ENCODE measurements at places on chromosomes 16 and 17.
A peak's percentile ranks its signal among the peaks of the same experiment; 100 is the strongest.

DNA sequence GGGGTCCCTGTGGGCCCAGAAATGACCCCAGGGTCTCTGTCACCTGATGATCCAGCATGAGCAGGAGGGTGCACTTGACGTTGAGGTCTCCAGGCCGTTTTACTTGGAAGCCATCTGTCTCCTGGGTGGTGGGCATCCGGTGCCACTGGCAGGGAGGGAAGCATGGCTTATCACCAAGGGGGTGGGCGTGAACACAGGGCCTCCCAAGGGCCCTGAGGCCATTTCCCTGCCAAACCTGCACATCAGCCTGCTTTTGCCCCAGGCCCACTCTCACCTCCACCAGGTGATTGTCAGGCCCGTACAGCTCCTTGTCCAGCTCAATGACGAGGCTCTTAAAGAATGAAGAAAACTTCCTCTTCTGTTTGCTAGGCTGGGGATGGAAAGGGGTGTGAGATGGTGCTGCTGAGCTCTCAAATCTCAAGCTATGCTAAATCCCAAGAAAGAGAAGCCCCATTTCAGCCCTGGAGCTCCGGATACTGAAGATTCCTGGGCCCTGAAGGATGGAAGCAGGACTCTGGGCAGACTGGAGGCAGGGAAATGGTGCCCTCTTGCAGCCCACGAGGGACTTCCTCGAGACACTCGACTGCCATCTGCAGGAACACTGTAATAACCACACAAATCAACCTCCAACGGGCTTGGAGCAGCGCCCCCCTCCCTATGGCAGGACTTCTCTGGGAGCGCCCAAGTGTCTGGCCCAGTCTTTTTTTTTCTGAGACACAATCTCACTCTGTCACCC is 7.1 kb upstream of the FTSJ3 start:
- DNase-seq: peak; percentile 81

DNA sequence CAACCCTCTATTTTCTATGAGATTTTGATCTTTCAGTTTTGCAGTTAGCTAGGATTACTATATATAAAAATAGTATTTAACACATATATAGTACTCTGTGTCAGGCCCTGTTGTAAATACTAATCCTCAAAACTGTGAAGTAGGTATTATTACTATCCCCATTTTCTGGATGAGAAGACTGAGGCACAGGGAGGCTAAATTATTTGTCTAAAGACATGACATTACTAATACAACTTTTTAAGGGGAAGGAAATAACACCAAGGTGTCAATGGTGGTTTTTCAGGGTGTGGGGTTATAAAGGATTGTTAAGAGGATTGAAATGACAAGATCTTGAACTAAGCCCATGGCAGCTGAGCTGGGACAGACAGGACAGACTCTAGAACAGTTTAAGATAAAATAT is 4.1 kb upstream of the WSB1 start:
- DNase-seq: no peak

- peak; percentile 29 for DNase-seq
Measured at GRCh38 chr17:80782536-80783427, 208.9 kb upstream of the CHMP6 start.

DNA sequence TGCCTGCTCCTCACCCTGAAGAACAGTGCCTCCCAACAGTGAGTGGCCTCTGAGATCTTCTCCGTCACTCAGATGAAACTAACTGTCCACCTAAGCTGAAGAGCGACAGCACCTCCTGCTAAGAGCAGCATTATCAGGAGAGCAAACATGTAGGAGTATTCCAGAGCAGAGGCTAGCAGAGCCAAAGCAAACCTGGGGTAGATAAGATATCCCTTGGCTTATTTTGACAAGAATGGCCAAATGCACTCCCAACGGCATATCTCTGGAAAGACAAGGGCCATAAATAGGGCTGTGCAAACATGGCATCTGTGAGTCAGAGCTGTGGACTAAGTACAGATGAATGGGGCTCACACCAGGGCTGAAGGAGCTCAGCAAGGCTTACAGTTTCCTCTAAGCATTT is 96.3 kb downstream of the NDEL1 start:
- DNase-seq: no peak

DNA sequence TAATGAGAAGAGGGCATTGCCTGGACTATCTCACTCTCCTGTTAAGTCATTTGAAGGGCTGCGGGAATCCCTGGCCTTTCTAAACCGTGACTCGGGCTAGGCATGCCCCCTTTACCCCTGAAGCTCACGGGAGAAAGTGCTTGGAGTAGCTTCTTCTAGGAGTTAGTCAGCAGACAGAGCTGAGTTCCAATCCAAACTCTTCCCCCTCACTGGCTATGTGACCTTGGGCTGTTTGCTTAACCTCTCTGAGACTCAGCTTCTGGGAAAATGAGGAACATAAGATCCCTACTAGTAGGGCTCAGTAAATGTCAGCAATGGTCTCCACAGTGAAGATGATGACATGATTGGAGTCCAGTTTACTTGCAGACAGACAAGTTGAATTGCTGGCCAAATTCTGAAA is 5.7 kb upstream of the B9D1 start:
- DNase-seq: no peak

- DNase-seq: no peak
Measured at GRCh38 chr17:28339431-28339830, 3.9 kb downstream of the TNFAIP1 start.

DNA sequence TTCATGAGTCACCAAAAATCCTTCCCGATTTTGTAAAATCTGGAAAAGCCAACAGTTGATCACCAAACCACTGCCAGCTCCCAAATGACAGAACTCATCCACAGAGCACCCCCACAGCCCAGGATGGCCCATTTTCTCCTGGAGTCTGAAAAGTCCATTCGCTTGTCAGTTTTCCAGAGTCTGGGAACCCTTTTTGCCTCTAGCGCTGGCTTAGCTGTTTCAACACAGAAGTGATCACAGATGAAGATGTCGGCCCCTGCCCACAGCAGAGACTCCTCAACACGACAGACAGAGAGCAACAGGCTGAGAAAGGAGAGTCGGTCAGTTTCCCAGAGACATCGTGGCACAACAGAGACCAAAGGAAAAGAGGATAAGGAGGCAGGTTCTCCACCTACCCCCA is 66.4 kb downstream of the NXN start:
- DNase-seq: no peak

DNA sequence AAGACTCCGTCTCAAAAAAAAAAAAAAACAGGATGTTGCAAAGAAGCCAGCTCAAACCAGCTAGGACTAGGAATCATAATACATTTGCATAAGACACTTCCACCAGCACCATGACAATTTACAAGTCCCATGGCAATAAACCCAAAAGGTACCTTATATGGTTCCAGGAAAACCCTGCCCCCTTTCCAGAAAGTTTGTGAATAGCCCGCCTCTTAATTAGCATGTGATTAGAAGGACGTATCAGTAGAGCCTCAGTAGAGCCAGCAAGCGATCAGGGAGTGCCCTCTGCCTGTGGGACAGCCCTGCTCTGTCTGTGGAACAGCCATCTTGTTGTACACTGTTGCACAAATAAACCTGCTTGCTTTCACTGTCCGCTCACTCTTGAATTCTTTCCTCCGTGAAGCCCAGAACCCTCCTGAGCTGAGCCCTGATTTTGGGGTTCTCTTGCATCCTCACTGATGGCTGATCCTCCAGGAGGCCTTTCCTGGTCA is 14.0 kb downstream of the NUPR1 start:
- DNase-seq: no peak

DNA sequence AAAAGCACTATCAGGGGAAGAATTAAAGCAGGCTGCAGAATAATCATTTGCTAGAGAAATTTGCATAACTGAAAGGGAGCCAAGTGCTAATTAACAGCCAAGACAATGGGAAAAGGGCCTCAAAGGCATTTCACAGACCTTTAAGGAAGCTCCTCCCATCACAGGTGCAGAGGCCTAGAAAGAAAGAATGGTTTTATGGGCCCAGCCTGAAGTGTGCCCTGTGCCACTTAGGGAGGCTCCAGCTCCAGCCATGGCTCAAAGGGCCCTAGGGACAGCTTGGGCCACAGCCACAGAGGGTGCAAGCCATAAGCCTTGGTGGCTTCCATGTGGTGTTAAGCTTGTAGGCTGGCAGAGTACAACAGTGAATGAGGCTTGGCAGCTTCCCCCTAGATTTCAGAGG is 50.1 kb downstream of the RNF112 start:
- DNase-seq: no peak

All from AML-193 (cell line).